ENCODE measurements at places on chromosomes 1 and 21.

DNA sequence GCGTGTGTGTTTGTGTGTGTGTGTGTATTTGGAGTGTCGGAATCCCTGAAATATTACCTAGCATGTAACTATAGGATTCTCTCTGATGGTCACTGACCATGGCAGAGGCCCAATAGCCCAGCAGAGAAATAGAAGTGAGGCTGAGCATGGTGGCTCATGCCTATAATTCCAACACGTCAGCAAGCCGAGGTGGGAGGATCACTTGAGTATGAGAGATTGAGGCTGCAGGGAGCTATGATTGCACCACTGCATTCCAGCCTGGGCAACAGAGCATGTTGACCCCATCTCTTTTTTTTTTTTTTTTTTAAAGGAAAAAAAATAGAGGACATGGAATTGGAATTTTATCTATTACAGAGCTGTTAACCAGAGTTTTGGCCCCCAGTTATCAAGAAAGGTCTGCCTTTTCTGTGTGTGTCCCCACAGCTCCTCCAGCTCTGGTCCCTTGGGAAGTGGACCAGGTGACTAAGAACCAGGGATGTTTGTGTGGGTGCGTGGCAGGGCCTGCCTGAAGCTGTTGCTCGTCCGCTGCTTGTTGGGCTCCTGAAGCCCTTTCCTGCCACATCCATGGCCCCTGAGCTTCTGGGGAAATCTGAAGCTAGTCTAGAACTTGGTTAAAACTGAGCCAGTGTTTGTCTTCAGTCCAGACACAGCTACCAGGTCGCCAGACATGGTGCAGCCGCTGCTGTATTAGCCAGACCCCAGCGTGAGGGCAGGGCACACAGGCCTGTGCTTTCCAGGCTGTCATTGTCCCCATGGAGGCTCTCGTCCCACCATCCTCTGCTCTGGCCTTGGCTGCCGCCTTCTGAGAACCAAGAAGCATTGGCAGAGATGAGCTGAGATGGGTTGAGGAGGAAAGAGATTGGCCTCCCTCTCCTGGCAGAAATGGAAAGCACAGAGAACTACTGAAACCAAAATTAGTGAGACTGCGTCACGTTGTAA lies 25.5 kb downstream of the CAPN9 start:
- peak; percentile 72 for DNase-seq

GRCh38 chr1:9589144-9589718 lies 520 bp downstream of the TMEM201 start:
- DNase-seq, result peak; percentile 21

DNA sequence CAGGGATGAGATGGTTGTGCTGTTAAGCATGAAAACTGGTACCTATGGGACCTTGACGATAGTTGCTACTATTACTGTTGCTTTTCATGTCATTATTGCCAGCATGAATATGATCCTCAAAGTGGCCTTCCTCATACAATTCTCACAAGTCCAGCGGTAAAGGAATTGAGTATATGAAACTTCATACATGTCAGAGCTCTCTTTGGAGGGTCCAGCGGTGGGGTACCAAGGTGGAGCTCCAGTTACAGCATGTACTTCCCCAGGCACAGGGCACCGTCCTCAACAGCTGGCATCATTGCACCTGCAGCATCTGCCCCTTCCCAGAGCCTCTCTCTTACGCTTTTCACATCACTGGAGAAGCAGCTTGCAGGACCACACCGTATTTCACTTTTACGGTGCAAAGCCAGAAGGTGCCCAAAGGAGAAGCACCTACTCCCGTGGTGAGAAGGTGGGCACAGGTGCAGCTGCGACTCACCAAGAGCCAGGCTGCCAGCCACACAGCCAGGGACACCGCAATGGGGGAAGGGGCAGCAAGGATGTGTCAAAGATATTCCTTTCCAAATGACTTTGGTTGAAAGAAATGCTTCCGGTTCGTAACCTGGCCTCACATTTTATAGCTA lies 166.4 kb upstream of the IRF2BP2 start:
- no peak for DNase-seq

DNA sequence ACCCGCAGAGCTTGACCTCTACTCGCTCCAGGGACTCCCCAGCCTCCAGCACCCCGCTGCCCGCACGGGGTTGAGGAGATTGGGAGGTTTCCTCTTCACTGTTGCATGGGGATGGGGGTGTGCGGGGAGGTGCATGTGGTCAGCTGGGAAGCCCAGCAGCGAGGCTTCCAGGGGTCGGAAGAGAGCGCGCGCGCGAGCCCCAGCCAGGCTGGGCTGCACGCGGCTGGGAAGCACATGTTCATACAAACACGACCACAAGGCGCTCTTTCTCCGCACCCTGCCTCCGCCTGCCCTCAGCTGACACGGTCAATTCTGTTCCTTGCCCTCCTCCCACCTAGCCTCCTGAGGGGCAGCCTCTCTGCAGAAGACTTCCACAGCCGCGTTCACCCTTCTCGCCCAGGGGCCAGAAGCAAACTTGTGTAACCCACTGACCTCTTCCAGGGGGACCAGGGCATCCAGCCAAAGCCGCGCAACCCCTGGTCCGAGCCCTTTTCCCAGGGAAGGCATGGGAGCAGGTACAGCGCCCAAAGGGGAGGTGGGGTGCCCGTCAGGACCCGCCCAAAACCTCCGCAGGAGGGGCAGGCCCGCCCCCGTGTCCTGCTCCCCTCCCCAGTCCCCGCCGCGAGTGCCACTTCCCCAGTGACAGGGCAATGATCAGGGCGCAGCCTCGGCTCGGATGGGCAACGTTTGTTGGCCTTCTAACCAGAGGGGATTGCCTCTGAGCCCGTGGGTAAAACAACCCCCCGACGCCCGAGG lies 1.3 kb downstream of the COL24A1 start:
- no peak for DNase-seq

DNA sequence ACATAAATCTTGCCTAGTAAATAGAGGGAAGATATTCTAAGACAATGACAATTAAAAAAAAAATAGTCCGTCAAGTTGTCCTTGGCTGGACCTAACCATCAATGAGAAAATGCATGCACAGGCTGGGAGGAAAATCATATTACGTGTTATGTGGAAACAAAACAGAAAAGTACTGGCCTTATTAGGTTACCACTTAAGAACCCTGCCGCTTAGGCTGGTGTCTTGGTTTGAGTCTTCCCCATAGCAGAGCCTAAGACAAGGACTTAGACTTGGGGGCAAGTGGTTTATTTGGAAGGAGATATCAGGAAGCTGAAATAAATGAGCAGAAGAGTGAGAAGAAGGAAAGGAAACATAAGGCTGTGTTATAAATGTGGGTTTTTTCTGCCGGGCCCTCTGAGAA lies 186.4 kb downstream of the MRPL39 start:
- DNase-seq, result no peak

GRCh38 chr1:3944578-3945125 lies 44.6 kb upstream of the C1orf174 start:
- no peak for DNase-seq

DNA sequence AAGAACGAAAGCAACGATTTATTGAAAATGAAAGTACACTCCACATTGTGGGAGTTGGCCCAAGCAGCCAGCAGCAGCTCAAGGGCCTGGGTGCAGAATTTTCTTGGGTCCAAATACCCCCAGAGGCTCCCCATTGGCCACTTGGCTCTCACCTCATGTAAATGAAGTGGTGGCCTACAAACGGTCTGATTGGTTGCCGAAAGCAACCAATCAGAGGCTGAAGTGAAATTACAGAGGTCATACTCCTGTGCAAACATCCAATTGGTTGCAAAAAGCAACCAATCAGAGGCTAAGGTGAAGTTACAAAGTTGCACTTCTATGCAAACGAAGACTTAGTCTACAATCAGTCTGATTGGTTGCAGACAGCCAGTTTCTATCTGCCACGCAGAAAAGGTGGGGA lies 31.9 kb downstream of the FAM163A start:
- no peak for DNase-seq

DNA sequence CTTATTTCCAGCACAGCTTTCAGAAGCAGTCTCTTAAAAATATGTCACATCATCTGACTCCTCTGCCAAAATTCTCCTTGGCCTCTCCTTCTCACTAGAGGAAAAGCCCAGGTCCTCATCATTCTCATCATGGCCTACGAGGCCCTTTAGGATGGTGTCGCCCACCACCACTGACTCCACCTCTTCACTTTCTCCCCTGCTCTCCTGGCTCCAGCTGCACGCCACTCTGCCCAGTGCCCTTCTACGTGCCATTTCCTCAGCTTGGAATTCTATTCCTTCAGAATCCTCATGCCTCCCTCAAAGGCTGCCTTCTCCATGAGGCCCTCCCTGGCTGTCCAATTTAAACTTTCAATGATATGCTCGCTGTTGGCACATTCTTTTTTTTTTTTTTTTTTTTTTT lies 25.3 kb upstream of the BTG2 start:
- DNase-seq, result no peak

Measured in MCF 10A (cell line).